ENCODE measurements at places on chromosomes 1 and 21.
A peak's percentile ranks its signal among the peaks of the same experiment; 100 is the strongest.

- DNase-seq: no peak
Measured at GRCh38 chr1:3170561-3171453, 101.8 kb downstream of the PRDM16 start.

GRCh38 chr1:15937146-15937545, 38.8 kb downstream of the ZBTB17 start:
- no peak for DNase-seq

DNA sequence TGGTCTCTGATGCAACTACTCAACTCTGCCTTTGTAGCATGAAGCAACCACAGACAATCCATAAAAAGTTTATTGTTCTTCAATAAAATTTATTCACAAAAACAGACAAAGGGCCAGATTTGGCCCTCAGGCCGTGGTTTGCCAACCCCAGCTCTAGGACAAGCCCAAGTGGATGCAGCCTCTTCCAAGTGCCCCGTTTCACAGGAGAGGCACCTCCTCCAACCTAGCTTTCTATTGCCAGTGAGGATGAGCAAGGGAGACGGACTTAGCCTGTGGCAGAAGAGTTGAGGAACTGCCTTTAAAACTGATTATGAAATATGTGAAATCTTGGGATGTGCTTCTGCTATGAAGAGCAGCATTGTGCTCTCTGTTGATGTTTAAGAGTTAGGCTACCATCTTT, 105.4 kb downstream of the PSMG1 start:
- DNase-seq: no peak

DNA sequence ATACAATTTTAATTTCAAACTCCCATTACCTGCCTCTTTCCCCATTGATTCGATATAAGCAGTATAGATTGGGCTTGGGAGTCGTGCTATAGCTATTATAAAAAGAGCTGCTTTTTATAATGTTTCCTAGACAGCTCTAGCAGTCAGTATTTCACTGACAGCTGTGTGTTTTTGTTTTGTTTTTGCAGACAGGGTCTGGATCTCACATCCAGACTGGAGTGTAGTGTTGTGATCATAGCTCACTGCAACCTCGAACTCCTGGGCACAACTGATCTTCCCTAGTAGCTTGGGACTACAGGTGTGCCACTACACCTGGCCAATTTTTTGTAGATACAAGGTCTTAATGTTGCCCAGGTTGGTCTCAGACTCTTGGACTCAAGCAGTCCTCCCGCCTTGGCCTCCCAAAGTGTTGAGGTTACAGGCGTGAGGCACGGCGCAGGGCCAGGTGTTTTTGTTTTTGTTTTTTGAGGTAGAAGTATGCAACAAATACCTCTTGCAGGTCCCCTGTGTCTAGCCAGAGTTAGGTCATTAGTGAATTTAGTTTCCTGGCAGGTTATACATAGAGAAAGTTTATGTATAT, 1.7 kb downstream of the NASP start:
- no peak for DNase-seq

DNA sequence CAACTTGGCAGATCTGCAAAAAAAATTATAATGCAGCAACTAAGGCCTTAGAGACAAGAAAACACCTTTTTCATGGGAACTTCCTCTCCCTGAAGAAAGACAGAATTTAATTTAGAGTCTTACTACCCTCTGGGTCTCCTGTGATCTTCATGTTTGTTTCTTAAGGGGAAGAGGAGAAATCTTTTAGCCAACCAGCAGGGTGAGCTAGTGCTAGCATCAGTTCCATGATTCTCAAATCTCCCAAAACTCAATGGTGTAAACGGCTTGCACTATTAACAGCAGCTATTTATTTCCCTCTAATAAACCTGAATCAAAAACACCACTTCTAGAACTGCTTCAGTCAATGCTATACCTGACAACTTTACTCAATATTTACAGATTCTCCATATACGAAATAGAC, 3.8 kb downstream of the ZNF644 start:
- no peak for DNase-seq

GRCh38 chr1:211487672-211488208, 4.2 kb downstream of the RD3 start:
- DNase-seq: no peak

DNA sequence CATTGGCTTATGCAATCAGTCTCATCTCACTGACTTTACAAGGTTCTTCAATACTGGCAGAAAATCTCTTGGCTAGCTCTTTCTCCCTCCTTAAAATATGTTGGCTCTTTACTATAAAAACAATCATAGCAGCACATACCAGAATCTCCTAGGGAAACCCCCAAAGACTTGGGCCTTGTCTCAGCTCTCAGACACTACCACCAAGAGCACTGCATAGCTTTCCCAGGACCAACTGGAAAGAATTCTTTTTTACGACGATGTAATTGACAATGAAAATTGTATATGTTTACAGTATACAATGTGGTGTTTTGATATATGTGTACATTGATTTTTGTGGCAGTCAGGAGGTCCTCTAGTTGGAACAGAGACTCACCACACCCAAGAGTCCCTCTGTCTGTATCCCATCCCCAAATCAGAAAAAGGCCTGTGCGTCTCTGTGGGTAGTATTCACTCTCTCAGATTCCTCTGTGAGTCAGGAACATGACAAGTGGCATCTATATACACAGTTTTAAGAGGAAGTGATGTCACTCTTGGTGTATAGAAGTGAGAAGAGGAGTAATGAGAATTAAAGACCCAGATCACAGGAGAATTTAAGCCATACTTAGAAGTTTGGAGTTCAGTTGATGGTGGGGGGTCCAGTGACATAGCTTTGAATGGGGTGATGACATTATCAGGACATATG, 21.1 kb downstream of the SMAP2 start:
- no peak for DNase-seq

GRCh38 chr1:193538680-193539079, 352.3 kb upstream of the B3GALT2 start:
- peak; percentile 1 for DNase-seq

DNA sequence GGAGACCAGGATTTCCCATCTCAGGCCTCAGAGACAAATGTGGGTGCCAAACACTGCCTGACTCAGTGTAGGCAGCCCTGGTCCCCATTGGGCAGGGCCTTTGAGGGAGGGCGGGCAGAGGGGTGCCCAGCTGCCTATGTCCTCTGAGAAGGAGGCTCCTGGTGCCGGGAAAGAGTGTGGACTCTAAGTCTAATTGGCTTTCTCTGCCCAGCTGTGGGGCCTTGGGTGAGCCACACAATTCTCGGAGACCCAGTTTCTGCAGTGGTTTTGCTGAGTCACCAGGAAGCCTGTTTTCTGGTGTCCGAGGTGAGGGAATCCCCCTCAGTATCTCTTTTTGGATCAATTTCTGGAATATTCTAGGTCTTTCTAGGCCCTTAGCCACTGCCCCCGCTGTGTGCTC, 35.3 kb upstream of the ACTL8 start:
- DNase-seq: no peak

DNA sequence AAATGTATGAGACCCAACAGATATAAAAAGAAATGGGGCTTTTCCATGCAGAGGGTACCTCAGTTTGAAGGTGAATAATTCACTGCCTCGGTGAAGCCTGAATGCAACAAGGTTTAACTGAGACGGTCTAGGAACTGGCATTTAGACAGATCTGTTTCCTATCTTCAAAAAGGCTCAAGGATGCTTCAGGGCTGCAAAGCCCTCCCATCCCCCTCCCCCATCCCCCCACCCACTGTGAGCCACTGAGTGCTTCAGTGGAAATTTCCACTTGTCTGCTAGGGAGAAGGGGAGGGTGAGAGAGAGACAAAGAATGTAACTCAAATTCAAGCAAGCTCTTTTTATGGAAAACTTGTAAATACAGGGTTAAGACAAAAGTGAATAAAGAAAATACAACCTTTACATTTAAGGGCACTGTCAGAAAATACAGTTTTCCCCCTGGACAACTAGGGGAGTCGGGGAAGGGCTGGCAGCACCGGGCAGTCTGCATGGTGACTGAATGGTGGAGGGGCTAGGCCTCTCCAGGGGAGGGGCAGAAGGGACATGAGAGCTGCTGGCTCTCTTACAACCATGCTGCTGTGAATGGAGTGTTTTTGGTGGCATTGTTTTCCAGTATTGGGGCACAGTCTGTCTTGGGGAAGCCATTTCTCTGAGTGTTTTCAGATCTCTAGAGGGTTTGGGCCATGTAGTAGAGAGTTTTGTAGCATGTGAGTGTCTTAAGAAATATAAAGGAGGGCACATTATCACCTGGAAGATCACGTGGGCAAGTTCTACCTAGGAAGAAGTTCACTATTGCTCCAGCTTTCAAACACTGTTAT, 56.7 kb downstream of the MRPS6 start:
- DNase-seq: no peak

DNA sequence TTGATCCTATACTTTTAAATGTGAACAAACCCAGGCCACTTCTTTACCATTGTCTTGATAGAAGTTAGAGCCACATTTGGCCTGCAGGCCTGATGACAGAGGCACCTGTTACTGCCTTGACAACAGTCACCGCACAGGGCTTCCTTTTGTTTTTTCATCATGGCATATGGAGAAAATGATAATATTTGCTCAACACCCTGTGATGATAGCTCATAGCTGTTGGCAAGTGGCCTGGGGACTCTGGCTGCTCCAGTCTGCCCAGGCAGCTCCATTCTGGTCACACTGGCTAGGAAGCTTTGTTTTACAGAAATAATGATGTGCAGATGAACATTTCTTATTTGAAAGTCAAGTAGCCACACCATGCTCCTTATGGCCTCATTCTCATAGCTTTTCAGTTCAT, 89.6 kb upstream of the GPR88 start:
- DNase-seq: no peak

DNA sequence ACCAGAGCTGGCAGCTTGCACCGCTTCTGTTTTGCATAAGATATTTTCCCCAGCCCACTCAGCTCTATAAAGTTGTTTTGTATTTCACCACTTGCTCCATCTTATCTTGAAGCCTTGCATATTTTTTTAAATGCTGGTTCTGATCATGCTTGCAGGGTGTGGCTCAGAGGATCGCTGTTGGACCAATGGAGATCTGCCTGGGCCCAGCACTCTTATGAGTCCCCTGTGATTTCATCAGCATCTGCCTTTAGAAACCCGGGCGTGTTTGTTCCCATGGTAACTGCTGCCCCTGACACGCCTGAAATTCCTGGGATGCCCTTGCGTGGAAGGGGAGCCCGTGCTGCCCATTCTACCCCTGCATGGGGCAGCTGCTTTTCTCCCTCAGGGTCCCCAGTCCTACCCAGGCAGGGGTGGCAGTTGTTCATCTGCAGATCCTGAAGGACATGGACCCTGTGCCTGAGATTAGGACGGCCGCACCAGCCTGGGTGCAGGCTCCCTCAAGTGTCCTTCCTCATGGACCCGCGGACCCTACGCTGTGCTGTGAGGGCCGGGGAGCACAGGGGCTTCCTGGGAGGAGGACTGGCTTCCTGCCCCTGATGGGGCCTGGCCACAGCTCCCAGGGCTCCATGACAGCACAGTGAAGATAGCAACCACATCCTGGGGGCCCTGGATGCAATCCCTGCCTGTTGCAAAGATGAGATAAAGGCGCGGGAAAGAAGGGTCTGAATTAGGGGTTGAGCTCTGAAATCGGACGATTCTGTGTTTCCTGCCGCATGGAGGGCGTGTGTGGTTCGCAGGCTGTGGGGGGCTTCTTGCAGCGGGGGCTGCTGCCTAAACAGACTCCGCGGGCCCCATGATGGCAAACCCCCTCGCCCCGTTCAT, 226.5 kb downstream of the SDCCAG8 start:
- no peak for DNase-seq

- no peak for DNase-seq
Measured at GRCh38 chr1:38741341-38741740, 118.2 kb downstream of the RRAGC start.

DNA sequence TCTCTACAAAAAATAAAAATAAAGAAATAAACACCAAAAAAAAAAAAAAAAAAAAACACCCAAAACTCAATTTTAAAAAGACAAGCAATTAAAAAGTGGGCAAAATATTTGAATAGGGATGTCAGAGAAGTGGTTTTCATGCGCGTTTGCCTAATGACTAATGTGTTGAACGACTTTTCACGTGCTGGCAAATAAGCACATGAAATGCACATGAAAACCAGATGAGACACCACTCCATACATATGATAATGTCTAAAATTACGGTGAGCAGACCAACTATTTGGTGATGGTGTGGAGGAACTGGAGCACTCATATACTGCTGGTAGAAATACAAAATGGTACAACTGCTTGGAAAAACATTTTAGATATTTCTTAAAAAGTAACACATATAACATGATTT, 39.4 kb upstream of the UHMK1 start:
- no peak for DNase-seq

DNA sequence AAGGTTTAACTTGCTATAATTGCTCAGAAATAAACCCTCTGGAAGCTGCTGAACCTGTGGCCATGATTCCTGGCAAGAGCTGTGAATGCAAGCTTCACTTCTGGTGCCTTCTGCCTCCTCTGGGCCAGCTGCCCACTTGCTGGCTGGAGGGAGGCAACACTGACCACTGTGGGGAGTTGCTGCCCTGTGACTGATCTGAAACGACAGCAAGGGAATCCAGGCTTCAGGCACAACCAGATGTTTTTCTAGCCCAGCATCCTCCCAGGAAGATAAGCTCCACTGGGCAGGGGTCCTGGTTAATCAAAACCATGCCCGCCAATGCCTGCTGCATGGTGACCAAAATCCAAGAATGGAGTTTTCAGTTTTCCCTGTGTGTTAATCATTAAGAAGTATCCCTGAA, 180.0 kb upstream of the HMGB4 start:
- no peak for DNase-seq

GRCh38 chr1:15734901-15735300, 1.2 kb upstream of the SLC25A34 start:
- DNase-seq: no peak
